H4 (cell line): ENCODE measurements at places on chromosomes 13 and 19. TPM values are rescaled to one million over a fixed set of nuclear protein-coding genes. Genes with fewer than 3 reads are reported as not detected.

DNA sequence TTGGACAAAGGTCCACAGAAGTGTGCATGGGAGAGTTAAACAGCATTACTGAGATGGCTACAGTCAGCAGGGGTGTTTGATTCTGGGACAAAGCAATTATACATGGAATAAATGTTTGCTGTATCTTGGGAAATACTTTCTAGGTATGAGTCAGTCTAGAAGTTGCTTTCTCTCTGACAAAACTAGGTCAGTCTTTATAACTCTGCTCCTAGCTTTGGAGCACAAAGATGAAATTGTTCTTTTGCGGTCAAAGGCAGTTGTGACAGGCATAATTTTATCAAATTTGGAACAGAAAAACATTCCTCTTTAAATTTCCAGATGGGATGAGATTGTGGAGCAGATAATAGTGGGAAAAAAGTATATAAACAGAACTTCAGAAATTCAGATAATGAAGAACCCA lies 1045.4 kb upstream of the MIR17HG start:
- peak; percentile 13 for DNase-seq

GRCh38 chr13:113045251-113046127 lies 60.1 kb upstream of the F7 start:
- DNase-seq: no peak

- no peak for DNase-seq
These were observed 7.8 kb downstream of the MAG start for GRCh38 chr19:35299523-35300338.

DNA sequence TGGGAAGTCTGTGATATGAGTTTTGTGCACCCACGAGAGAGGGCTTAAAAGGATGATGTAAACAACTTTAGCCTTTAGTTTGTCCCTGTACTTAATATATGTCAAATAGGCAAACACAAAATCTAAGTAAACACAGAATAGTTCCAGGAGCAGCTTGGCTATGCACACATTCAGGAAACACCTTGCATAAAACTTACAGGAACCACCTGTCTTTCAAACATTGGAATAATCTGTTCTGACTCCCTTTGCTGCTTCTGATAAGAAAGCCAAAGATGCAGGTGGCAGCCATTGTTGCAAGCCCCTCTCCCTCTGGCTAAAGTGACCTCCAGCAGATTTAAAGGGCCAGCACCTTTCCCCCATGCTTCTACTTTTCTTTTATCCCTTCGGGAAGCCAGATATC lies 4.7 kb downstream of the EEF1AKMT1 start:
- DNase-seq: no peak

The TPTE2 gene
- total RNA-seq: not detected in 2 replicates

The CDKN2D gene
- 3.2 and 5.2 TPM in 2 replicates for total RNA-seq
